GDM1 (cell line): ENCODE measurements at places on chromosomes 1 and 21.

GRCh38 chr1:205410581-205411298 lies 11.1 kb downstream of the LEMD1 start:
- DNase-seq, result no peak

GRCh38 chr21:16976193-16976592 lies 536.6 kb upstream of the CXADR start:
- no peak for DNase-seq

GRCh38 chr1:184596950-184597645 lies 157.6 kb downstream of the EDEM3 start:
- DNase-seq, result no peak

GRCh38 chr21:27475363-27475955 lies 508.6 kb upstream of the ADAMTS5 start:
- DNase-seq, result no peak

GRCh38 chr1:234342774-234343173 lies 30.5 kb upstream of the COA6 start:
- no peak for DNase-seq

DNA sequence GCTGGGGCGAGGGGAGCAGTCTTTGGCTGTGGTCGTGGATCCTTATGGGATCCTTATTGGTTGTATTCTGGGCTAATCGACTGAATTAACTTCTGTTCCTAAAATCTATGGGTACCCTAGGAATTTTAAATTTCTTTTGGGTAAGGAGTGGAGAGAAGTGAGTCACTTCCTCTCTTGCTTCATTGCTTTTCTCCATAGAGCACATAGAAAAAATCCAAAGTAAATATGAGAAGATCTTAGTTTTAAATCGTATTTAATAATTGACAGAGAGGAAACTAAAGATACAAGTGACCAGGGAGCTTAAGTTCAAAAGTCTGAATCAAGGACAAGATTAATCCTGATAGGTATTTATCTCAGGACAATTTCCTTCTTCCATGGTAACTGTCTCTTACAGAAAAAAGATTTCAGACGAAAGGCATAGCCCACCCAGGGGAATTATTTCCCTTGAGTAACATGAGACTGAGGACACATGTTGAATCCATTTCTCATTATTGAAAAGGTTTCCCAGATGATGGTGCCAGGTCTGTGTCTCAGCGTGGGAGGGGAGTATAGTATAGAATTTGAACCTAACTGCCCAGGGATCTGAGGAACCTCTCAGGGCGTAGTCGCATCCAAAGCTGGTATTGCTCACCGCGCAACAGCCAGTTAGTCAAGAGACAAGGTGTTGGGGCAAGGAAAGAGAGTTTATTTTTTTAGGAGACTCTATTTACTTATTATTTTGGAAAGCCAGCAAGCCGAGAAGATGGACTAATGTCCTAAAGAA lies 28.7 kb upstream of the FASLG start:
- DNase-seq, result no peak

DNA sequence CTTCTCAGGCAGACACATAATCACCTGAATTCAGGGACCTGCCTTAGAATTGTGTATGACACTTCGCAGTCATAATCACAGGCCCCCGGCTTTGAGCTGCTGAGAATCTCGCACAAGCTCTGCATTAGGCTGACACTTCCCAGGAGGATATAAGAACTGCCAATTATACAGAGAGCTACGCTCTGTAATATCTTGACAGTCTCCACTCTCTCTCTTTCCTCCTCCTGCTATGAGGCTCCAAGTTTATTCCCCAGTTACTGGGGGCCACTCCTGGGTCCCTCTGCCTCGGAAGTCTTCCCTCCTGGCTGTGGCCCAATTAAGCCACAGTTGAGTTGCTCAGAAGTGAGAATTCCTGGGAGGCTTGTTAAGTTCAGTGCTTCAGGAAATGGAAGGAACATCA lies 42.7 kb downstream of the EBNA1BP2 start:
- no peak for DNase-seq

- DNase-seq, result no peak
Measured at GRCh38 chr21:44436958-44437357, 18.4 kb upstream of the LRRC3 start.

GRCh38 chr1:113042285-113043143 lies 30.5 kb upstream of the LRIG2 start:
- DNase-seq, result peak; percentile 82

- DNase-seq, result no peak
Measured at GRCh38 chr1:104466068-104466467, 716.4 kb downstream of the AMY1C start.
